ENCODE measurements at places on chromosomes 7 and 10.
A peak's percentile ranks its signal among the peaks of the same experiment; 100 is the strongest.

DNA sequence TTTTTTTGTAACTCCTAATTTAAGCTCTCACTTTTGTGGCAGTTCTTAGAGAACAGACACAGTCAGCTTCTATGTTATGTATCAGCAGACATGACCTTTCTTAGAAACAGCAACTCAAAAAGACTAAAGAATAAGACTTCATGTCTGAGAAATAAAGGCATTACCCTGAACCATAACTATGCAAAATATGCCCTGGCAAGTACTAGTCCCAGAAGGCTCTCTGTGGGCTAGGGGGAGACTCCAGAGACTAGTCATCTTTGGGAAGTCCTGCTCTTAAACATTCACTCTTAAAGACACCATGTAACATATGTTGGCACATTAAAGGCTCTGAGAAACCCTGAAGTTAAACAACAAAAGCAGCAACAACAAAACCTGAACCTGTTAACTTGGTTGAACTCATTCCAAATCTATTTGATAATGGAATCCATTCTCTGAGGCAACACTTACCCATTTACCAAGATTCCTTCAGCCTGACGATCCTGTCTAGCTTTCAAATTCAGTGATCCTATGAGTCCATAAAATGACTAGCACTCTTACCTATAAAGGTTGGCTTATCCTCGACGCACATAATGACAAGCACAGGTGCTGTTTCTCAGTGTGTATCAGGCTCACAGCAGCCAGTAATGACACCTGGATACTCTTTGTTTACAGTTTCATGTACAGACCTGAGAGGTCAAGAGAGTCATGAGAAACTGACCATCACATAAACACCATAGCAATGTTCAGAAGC is 62.3 kb downstream of the OSBPL3 start:
- no peak for DNase-seq

DNA sequence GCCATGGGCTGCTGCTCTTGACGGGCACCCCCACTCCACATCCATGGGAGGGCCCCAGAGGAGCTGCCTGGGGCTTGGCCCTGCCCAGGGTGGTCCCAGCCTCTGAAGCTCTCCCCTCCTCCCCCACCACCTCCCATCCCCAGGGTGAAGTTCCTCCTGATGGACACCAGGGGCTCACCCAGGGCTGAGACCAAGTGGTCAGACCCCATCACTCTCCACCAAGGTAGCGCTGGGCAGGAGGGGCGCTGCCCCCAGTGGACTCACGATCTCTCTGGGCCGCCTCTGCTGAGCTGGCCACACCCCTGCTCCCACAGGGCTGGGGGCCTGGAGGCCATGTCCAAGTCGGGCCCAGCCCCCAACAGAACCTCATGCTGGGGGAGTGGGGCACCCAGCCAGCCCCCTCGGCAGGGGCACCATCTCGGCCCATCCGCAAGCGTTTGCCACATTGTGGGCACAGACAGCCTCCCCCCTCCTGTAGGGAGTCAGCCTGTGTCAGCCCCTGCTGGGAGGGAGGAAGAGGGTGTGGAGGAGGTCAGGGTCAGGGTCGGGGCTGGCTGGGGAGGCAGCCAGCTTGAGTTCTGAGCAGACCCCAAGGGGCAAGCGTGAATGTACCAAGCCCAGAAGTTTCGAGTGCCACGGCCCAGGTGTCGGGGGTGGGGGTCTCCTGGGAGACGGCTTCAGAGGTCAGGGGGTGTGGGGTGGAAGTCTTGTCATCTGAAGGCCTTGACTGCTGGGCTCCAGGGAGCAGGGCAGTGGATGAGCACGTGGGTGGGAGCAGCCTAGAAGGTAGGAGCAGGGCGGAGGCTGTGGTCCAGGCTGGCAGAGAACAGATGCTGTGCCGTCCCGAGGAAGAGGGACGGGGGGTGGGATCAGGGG is 2.8 kb downstream of the UPK3B start:
- no peak for DNase-seq

DNA sequence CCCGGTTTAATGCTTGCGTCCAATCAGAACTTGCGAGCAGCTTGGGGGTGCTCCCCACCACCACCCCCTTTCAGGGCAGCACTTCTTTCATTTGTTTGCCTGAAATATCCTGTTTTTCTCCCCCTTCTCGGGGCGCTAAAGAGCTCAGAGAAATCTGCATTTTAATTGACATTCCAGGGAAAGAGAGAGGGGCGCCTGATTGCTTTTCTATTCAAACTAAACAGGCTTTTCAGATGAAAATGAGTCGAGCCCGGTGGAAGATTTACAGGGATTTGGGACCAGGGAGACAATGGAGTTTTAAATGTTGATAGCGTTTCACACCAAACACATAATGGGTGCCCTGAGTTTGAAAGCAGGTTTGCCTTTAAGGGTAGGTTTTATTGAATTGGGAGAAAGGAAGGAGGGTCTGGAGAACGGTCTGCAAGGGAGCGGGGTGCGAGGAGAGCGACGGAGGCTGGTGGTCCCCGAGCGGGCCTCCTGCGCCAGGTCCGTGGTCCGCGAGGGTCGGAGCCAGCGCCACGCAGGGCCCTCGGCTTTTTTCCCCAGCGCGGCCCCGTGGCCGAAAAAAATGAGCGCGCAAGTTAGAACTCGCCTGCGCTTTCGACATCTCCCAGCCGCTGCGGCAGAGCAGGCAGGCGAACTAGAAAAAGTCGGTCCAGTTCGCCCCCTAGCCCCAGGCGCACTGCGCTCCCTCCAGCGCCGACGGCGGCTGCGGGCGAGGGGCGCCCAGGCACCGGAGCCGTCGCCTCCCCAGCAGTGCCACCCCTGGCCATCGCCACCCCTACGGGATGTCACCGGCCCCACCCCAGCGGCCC is 1.3 kb downstream of the FGFR2 start:
- DNase-seq, result no peak

DNA sequence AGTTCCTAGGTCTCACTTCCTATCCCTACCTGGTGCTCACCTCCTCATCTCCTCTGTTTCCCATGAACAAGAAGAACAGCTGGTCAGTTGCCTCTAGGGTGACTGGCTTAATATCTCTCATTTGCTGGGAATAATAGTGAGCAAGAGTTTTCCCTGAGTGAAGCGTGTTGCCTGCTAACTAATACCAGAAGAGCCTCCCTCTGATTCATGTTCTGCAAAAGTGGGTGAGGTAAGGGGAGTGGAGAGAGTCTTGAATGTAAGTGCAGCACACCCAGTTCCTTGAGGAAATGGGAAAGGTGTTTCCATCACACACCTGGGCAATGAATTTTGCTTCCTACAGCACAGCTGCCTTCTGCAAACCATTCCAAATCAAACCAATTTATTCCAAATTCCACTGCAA is 29.6 kb downstream of the FZD1 start:
- DNase-seq, result no peak

GRCh38 chr10:129742742-129743550 is 221.1 kb downstream of the EBF3 start:
- DNase-seq, result no peak

- no peak for DNase-seq
Measured at GRCh38 chr7:141402277-141402996, 148.8 kb upstream of the AGK start.

DNA sequence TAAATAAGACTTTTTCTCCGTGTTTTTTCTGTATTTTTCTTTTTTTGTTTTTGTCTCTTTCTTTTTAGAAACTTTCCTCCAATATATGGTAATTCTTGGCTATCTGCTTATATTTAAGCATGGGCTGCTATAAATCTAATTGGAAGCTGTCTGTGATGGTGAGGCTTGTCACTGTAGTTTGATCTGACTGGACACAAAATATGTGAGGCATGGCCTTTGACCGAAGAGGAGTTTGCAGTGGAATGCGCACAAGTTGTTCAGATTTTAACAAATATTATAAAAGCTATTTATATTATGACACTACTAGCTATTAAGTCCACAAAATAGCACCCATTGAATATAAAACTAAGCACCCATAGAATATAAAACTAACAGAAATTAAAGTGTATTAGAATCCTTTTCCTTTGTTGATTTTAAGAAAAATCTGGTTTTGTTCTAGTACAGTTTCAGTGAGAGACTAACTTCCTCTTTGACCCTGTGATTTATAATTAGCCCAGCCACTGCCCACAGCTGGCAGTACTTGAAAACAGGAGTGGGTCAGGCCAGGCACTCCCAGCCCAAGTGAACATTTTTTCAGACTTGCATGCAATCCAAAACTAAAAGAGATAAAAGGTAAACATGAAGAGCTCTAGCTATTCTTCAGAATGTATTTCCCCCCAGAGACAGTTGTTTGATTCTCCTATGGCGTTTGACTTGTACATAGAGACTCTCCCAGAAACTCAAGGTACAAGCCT is 69.9 kb upstream of the FGL2 start:
- no peak for DNase-seq

DNA sequence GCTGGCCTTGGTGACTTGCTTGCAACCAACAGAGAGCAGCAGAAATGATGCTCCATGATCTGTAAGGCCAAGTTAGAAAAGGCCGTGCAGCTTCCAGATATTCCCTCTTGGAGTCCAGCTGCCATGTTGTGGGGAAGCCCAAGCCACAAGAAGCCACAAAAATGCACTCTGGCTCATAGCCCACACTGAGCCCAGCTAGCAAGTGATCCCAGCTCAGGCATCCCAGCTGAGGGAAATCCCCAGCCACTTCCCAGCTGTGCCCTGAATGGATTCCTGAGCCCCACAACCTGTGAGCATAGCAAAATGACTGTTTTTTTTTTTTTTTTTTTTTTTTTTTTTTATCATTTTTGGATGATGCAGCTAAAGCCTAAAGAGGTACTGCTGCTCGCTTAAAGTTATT is 11.1 kb upstream of the SDK1 start:
- no peak for DNase-seq

DNA sequence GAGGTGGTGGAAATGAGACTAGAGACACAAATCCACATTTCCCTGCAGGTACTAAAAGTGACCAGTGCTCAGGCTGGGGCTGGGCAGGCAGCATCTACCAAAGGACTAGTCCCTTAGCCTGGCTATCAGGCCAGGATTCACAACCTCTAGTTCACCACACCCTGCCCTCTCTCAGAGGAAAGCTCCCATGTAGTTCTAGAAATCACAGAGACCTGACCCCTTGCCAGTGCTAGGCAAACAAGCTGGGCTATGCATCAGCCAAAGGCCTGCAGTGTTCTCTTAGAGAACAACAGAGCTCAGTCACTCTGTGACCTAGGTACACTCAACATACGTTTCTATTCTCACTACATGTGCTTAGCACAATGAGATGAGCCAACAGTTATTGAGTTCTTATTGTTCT is 26.7 kb upstream of the LRRC4 start:
- no peak for DNase-seq

DNA sequence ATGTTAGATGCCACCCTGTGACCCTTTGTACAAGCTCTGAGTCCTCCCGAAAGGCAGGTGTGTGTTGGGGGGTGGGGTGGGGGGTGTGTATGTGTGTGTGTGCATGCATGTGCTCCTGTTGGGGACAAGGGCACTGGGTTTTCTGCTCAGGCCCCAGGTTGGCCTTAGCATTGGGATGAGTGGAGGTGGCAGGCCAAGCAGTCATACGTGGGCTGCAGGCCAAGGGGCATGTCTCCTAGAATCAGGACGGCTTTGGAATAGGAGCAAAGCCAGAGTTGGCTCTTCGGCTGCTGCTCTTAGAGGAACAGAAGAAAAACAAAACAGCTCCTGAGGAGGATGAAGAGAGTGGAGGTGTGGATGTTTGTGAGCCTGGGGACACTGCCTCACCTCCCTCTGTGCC is 26.0 kb downstream of the HSPA12A start:
- no peak for DNase-seq

- no peak for DNase-seq
Measured at GRCh38 chr10:12642036-12642435, 292.7 kb downstream of the CAMK1D start.

DNA sequence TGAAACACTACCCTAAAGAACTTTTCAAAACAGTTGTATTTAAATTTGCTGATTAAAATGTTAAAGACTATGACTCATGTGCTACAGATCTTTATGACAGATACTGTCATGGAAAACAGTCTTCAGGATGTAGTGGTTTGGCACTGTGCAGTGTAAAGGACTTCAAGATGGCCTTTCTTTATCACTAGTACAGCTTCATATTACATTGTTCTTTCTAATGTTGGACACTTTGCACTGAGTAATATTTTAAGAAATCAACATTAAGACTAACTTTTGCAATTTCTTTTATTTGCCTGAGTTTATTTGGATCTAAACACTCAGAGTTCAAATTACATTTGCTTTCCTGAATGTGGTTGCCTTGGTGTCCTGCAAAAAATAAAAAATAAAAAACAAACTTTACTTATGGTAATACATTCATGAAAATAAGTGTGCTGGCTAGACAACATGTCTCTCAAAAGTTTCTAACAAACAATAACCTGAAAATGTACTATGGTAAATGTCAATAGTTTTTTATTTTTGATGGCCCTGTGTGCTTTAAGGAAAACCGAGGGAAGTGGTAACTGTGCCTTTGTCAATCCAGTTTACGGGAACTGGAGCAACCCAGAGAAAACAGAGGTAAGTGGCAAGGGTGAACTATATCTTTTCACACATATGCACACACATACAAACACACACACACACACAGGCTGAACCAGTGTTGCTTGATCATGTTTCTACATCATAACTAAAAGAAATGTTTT is 85.9 kb upstream of the PLXDC2 start:
- DNase-seq, result no peak

DNA sequence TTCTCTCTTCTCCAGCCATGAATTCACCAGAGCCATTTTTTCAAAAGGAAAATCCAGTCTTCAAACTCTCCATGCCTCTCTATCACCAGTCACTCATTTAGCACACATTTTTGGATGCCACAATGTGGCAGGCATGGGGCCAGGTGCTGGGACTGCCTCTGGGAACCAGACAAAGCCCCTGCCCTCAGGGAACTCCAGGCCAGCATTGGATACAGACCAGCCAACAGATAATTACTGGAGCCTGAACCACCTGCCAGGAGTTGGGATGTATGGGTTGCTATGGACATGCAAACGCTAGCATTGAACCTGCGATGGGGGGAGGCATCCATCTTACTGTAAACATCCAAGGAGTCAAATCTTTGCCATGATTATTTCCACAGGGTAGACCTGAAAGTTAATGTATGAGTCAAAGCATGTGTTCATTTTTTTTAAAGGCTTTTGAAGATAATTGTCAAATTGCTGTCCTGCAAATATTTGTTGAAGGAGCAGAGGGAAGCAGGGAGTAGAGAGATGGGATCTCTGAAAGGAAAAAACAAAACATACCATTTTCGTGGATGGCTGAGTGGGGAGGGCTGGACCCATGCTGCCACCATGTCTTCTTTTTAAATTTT is 43.2 kb downstream of the SRRM3 start:
- DNase-seq, result no peak

GRCh38 chr7:51160990-51161615 is 155.5 kb downstream of the COBL start:
- peak; percentile 29 for DNase-seq

GRCh38 chr10:110408203-110408871 is 89.4 kb upstream of the DUSP5 start:
- no peak for DNase-seq

- no peak for DNase-seq
Measured at GRCh38 chr7:122013065-122013464, 131.0 kb downstream of the AASS start.

GRCh38 chr10:58157076-58157766 is 110.5 kb downstream of the IPMK start:
- no peak for DNase-seq

- no peak for DNase-seq
Measured at GRCh38 chr10:85457191-85457590, 909.4 kb downstream of the GRID1 start.

All from stimulated activated CD4-positive, alpha-beta T cell treated with anti-CD3 and anti-CD28 coated beads, Interleukin-1b, Interleukin-23, amount 100 ng/mL, for 24 hours (primary cell).